ENCODE measurements at places on chromosomes 2 and 18.
A peak's percentile ranks its signal among the peaks of the same experiment; 100 is the strongest.

- DNase-seq = peak; percentile 71
These were observed 249.7 kb upstream of the OSR1 start for GRCh38 chr2:19607931-19608771.

DNA sequence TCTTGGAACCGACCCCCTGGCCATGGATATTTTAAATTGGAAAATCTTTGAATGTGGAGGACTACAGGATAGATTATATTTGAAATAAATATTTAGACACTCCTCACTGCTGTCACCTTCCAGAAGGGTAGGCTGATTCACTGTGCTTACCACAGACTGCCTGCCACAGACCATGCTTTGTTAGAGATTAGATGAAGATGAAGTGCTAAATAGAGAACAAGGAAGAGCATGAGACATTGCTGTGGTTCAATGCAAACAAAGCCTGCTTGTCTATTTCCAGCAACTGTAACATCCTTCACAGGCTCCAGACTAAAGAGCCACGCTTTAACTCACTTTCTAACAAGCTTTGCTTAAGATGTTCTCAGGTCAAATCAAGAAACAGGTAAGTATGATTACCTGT lies 81.0 kb upstream of the TMEM17 start:
- peak; percentile 30 for DNase-seq

DNA sequence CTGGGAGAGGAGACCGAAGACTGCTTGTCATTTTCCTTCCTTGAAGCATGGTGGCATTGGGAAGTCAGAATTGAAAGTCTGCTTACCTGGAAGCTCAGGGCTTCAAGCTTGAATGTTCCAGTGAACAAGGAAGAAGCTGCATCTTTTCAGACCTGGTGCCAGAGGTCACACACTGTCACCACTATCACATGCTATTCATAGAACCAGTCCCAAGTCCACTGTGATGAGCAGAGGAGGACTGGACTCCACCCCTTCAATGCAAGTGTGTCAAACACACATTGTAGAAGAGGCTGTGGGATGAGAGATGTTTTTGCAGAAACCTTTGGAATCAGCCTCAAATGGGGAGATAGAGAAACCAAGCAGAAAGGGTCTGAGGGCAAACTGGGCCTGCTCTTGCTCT lies 81.4 kb downstream of the LYPD1 start:
- no peak for DNase-seq

- DNase-seq = peak; percentile 31
These were observed 41.5 kb downstream of the SCTR start for GRCh38 chr2:119482481-119483394.

GRCh38 chr2:200777275-200777674 lies 34.4 kb upstream of the BZW1 start:
- DNase-seq = no peak

GRCh38 chr2:65228263-65228750 lies 676 bp downstream of the ACTR2 start:
- DNase-seq = no peak

DNA sequence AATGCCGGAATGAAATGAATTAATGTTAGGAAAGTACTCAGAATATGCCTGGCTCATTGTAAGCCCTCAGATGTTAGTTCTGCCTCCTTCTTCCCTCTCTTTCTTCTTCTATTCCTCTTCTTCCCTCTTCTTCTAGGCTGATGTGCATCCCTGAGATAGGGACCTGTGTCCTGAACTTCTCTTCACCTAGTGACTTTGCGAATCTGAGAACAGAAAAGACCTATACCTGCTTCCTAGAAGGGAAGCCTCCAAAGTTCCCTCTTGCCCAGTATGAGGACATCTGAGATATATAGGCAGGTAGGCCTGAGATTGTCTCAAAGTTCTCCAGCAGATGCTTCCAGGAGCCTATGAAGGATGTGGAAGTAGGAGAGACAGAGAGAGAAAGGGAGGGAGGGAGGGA lies 8.1 kb upstream of the CYP27A1 start:
- no peak for DNase-seq

GRCh38 chr2:40415391-40415790 lies 36.5 kb downstream of the SLC8A1 start:
- DNase-seq = no peak

- DNase-seq = no peak
These were observed 69.2 kb upstream of the EPHA4 start for GRCh38 chr2:221641181-221641871.

DNA sequence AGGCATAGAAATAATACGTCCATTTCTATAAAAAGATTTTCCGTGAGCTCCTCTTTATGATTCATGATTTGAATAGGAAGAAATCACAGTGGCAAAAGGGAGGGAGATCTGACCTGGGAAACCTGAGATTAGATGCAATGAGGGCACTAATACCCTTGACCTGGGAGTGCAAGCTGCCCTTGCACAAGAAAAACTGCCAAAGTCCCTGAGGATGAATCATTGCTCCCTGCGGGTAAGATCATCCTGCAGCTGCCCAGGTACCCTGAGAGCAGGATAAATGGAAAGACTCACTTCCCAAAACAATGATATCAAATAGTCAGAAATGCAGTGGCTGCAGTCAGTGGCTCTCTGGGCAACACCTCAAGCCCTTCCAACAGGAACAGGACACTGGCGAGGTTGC lies 11.6 kb downstream of the FHL2 start:
- no peak for DNase-seq

- DNase-seq = peak; percentile 96
These were observed 117.3 kb downstream of the LPIN1 start for GRCh38 chr2:11863513-11864328.

GRCh38 chr18:2049986-2050385 lies 521.3 kb downstream of the METTL4 start:
- DNase-seq = no peak

- no peak for DNase-seq
These were observed 61.9 kb upstream of the CABYR start for GRCh38 chr18:24076950-24077349.

- DNase-seq = peak; percentile 54
These were observed 32.2 kb downstream of the GPR39 start for GRCh38 chr2:132448771-132449170.

- DNase-seq = no peak
These were observed 91.8 kb downstream of the TPO start for GRCh38 chr2:1505031-1505441.

DNA sequence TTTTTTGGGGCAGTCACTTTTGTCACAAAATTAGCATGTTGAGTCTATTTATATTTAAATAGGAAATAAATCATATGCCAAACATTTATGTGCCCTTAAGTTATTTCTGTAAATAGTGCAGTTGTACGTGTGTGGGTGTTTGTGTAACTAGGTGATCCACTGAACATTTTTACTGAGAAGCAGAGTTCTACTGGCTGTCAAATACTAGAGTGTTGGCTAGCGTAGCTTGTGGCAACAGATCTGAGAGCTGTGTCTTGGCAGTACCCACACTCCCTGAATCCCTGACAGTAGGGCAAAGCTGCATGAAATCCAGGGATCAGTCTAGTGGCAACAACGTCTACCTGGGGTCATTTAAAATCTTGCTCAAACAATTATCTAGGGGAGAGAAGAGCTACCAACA lies 273.1 kb upstream of the SLC8A1 start:
- no peak for DNase-seq
